ENCODE measurements at places on chromosomes 16 and 17. TPM values are rescaled to one million over a fixed set of nuclear protein-coding genes. Genes with fewer than 3 reads are reported as not detected.

The GJC1 gene
- total RNA-seq = 0.59 TPM

The MYCBPAP gene
- 0.74 TPM for total RNA-seq

The LGALS9C gene
- 0.22 TPM for total RNA-seq

The ARHGDIG gene
- not detected for total RNA-seq

The ACACA gene
- total RNA-seq = 29.9 TPM

- DNase-seq = no peak
These were observed 665.2 kb downstream of the TOX3 start for GRCh38 chr16:51881731-51882130.

DNA sequence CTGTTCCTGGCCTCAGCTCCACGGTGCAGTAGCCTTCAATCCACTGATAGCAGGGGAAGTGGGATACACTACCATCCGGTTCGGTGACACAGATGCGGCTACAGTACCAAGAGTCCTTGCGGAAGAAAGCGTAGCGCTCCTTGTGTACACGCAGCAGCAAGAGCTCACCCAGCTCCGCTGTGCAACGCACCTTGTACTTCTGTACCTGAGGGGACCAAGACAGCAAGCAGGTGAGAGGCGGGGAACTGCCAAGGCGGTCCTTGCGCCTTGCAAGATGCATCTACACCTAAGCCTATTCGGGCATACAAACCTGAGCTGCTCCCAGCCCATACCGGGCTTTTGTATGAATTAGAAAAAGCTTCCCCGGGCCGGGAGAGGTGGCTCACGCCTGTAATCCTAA lies 1.5 kb downstream of the ALOXE3 start:
- no peak for DNase-seq

- DNase-seq = no peak
These were observed 7.6 kb upstream of the FZD2 start for GRCh38 chr17:44549686-44550085.

GRCh38 chr17:11990363-11990983 lies 6.8 kb downstream of the ZNF18 start:
- no peak for DNase-seq

DNA sequence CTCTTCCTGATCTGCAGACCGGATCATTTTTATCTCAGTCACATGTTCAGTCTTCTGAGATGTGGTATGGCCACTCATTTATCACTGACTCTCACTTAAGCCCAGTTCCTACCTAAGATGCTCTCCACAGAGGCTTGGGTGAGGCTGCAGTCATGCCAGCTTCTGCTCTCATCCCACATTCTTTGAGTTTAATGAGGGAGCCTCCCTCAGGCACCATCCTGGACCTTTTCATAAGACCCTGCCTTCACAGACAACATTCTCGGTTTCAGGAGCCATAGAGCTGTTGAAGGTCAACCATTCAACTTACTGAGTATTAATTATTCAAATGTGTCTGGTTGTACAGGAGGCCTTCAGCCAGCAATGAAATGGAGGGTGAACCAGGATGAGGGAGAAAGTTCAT lies 23.6 kb upstream of the HNF1B start:
- no peak for DNase-seq

DNA sequence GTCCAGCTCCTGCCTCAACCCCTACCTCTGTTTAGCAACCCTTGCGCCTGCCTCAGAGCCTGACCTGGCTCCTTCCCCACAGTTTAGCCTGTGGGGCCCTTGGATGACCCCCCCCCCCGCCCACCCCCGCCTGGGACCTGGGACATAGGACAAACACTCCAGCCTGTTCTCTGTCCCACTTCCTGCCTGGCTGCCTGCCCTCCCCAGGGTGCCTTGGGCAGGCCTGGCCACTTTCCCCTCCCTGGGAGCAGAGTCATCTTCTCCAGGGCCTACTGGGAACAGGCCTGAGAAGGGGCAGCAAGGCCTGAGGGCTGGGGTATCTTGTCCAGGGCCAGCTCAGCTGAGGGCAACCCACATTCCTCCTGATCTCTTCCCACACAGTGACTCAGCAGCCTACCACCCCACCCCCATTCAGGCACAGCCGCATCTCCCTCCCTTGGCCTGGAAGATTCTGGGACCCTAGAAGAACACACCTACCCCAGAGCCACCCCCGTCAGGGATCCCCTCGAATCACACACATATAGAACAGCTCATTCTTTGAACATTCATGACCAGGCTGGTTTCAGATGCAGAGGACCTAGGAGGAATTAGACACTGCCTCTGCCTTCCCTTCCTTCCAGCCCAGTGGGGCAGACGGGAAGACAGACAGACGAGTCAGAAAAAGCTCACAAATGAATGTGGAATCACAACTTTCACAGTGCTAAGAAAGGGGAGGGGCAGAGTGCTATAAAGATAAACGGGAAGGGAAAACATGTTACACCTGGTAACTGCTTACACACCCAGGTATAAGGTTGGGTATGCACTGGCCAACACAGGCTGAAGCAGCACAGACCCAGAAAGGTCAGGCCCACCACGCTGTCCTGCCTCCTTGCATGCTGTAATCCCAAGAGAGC lies 6.0 kb downstream of the FHOD1 start:
- DNase-seq = peak; percentile 83

DNA sequence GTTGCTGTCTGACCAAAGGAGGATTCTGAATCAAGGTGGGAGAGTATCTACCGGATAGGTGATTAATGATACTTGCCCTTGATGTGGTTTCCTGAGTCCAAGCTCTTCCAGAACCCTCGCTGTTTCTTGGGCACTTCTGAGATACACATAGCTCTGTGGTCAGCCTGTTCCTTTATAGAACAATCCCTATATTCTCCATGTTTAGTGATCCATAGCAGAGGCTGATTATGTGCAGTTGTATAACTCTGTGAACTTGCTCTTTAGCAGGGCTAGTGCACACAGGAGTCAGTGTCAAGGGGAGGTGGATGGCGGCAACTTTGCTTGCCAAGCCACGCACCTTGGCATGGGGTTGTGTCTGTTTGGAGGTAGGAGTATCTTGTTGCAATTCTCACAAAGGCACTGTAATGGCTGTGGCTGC lies 36.1 kb downstream of the ARL4D start:
- DNase-seq = no peak

DNA sequence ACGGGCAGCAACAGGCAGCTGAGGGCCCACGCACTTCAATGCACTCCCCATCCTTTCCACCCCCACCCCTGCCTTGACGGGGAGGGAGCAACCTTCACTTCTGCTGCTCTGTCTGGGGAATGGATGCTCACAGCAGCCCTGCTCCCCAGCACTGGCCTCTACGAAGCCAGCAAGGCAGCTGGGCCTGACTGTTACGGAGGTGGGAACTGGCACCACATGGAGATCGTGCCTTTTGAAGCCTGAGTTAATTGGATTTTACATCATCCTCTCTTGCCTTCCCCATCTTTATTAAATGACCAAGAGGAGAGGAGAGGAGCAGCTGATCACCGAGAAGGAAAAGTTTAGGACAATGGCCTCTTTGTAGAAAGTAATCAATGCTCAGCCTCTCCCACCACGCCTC lies 187.0 kb upstream of the RPL38 start:
- DNase-seq = no peak

DNA sequence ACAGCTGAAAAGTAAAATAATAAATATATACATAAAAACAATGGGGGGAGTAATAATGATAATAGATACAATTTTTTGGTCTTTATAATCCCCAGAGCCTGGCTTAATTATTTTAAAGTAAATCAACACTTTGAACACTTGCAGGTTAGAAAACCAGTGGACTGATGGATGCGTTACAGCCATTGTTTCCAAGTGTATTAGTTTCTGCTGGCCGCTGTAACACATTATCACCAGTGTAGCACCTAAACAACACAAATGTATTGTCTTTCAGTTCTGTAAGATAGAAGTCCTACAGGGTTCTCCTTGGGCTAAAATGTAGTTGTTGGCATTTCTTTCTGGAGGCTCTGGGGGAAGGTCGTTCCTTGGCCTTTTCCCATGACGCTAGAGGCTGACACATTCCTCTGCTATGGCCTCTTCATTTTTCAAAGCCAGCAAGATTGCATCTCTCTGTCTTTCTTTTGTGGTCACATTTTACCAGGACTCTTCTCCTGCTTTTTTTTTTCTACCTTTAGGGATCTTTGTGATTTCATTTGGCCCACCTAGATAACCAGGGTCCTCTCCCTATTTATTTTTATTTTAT lies 116.8 kb downstream of the WWOX start:
- DNase-seq = no peak

DNA sequence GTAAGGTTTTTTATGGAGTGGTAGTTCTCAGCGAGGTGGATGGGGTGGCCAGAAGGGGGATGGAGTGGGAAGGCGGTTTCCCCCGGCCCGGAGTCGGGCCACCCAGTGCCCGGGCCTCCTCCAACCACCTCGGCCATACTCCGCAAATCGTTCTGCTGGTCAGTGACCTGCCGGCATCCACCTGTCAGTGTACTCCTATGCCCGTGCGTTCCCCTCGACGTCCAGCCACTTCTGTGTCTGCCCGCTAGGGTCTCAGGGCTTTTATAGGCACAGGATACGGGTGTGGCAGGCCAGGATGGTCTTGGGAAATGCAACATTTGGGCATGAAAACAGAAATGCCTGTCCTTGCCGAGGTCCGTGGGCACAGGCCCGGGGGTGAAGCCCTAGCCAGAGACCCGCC lies 19.3 kb upstream of the ASGR2 start:
- peak; percentile 70 for DNase-seq

- DNase-seq = no peak
These were observed 152.6 kb downstream of the MAP2K6 start for GRCh38 chr17:69567130-69567529.
